Activated naive CD4-positive, alpha-beta T cell (primary cell): ENCODE measurements at places on chromosomes 1 and 21.

- no peak for DNase-seq
Observed at GRCh38 chr1:60279798-60280197, 206.2 kb upstream of the C1orf87 start.

DNA sequence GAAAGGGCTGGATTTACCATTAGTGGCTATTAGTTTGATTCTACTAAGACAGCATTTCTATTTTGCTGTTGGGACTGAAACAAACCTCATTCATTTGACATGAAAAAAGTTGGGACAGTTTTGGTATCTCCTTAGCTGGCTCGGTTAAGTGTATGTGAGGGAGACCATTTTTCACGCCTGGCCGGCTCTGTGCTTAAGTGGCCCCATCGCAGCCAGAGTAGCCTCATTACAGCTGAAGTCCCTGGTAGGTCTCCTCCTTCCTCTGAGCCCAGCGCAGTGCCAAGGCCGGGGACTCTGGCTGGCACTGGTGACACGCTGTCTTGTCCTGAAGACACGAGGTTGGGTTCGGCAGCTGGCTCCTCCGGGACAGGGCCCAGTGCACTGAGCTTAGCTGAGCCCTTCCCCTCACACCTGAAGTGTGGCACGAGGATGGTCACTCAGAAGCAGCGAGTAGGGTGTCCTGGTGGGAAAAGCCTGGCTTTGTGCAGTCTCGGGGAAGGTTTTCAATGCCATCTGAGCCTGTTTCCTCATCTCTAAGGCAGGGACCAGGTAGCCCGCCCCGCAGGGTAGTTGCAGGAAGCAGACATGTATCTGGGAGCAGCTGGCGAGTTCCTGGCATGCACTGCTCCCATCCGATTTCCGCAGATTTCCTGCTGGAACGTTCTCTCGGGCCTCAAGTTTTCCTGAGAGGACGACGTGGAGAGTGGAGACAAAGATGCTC lies 196.5 kb downstream of the DYRK1A start:
- DNase-seq, result no peak

DNA sequence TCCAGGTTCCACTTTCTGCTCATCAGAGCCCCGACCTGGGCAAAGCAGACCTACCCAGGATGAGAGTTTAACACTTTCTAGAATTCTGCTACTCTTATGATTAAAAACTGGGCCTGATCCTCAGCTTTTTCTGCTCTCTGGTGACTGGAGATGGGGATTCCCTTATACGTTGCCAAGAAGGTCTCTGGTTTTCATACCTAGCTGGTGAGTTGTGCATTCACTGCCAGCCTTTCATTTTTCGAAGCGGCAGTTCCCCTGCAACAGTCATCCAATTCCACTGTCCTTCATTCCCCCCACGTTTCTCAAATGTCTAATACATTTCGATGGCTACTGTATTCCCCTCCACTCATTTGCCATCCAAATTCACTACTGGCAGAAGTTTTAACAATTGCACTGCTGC lies 135.3 kb downstream of the ADSS2 start:
- DNase-seq, result no peak

DNA sequence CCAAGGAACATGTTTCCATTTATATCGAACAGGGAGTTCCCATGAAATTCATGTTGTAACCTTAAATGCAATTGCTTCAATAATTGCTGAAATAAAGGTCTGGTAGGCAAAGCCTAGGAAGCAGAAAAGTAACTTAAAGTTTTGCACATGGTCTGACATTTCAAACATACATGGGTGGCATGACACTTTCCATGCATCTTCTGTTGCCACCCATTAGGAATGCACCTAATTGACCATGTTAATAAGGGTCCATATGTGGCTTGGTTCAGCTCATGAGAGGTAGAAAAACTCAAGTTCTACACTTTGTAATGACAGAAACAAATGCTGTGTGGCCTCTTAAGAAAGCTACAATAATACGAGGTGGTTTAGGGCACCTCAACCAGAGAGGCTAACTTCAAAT lies 72.0 kb upstream of the GORAB start:
- no peak for DNase-seq

GRCh38 chr1:65267271-65267670 lies 42.1 kb upstream of the DNAJC6 start:
- DNase-seq, result no peak

- DNase-seq, result no peak
Observed at GRCh38 chr1:183515002-183515689, 42.8 kb downstream of the SMG7 start.

DNA sequence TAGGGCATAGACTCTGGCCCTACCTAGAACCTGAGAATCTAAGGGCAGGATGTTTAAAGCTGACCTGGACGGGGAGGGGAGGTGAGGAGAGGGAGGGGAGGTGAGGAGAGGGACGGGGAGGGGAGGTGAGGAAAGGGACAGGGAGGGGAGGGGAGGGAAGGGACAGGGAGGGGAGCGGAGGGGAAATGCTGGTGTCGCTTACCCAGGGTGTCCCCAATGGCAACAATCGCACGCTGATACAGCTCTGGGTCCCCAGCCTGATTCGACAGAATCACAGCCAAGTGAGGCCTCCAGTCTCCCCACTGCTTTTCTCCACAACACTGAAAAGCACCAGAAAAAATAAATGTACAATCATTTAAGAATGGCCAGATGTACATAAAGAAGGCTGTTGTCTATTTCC lies 22.2 kb downstream of the SEC16B start:
- no peak for DNase-seq

DNA sequence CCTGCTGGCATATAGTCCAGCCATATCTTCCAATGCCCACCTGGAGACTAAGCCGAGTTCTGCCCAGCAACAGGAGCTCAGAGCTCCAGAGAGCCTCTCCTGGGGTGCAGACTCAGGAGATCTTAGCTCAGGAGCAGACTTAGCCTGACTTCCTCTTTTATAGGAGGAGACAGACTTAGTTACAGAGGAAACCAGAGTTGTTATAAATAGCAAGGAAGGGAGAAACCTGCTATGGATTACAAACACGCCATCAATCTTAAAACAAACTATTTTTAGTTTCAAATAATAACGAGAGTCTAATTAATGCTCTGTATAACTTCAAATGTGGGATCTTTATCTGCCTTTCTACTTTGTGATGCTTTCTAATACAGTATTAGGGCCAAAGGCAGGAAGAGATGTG lies 3.3 kb upstream of the KIF21B start:
- DNase-seq, result no peak

DNA sequence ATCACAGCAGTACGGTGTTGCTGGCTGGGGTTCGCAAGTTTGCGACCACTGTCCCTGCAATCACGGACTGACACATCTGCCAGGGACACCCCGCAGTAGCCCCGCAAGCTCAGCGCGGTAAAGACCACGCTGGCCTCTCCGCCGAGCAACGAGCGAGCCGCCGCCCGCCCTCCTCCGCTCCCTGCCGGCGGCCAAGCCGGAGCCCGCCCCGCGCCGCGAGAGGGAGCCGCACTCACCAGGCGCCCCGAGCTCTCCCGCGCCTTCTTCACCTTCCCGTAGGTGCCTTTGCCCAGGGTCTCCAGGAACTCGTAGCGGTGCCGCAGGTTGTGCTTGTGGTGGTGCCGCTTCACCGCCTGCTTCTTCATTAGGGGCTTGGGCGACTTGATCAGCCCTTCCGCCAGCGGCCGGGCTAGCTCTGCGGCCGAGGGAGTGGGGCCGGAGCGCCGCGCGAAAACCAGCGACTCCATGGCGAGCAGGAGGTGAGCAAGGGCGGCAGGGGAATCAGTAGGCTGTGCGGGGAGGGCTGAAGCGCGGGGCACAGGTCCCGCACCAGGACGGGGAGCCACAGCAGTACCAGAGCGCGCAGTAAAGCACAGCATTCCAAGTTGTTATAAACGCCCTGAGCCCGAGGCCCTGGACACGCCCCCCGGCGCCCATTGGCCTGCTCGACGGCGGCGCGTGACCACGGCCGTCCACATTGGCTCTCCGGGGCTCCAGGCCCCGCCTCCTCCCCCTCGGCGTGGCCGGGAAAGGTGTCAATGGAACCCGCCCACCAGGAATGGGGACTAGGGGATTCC lies at the start of gene NUAK2:
Gene NUAK2 (minus strand): TSS at position 584 of the 797 bp plus-strand sequence. CDS start 117 bp downstream, at position 467.
- DNase-seq, result peak; percentile 84

- DNase-seq, result no peak
Observed at GRCh38 chr1:182101415-182102042, 40.0 kb upstream of the ZNF648 start.

DNA sequence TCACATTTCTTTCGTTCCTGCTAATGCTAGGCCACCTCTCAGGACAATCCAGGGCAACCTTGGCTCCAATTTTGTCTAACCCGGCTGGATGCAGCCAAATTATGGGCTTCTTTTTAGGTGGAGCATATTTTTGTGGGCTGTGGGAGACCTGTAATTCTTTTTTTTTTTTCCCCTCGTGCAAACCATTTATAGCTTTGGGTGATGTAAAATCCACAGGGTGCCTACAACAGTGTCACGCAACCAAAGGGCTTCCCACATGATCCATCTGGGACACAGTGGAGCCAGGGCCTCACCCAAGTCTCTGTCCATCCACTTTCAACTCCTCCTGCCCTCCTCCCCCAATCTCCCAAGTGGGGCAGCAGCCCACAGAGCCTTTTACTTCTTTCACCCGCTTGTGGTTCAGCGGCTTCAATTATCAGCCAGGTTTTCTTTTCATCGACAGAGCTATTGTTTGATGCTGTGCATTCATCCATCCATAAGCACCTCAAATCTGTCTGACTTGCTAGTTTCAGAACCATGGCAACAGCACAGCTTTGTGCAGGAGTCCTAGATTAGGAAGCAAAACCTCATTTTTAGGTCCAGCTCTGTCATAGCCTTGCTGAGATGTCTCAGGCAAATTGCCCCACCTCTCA lies 10.0 kb upstream of the OVAAL start:
- no peak for DNase-seq

DNA sequence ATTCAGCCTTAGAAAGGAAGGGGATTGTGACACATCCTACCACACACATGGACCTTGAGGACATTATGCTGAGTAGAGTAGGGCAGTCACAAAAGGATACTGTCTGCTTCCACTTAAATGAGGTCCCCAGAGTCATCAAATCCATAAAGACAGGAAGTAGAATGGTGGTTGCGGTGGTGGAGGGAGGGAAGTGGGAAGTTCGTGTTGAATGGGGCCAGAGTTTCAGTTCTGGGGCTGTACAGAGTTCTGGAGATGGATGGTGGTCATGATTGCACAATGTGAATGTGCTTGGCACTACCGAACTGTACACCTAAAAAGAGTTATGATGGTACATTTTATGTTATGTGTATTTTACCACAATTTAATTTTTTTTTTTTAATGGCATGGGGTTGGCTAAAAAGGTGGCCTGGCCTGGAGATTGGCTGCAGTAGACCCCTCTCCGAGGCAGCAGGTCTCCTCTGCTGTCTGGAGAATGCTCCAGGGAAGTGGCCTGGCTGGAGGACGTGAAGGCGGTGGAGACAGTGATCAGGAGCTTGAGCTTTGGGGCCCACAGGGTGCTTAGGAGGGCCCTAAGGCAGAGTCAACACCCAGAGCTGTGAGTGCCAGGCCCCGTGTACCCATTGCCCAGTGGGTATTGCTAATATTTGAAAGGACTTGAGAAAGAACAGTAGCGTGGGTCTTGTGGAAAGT lies 30.4 kb downstream of the IFNGR2 start:
- DNase-seq, result no peak

- no peak for DNase-seq
Observed at GRCh38 chr1:219629296-219629880, 16.5 kb upstream of the ZC3H11B start.
